Omental fat pad (tissue), 4 donors: ENCODE measurements at places on chromosomes 7 and 10. TPM values are rescaled to one million over a fixed set of nuclear protein-coding genes. Genes with fewer than 3 reads are reported as not detected.

CLCN1 gene
- 0.79 TPM for total RNA-seq

COPS6 gene
- total RNA-seq: 69.0 TPM

C7orf33 gene
- total RNA-seq: not detected

SUFU gene
- total RNA-seq: 5.9 TPM

IL2RA gene
- 0.69 TPM for total RNA-seq

ELFN1 gene
- total RNA-seq: 3.8 TPM

- peak; percentile 10 for DNase-seq
Measured at GRCh38 chr10:42956045-42956444, 120.8 kb upstream of the RET start.

DNA sequence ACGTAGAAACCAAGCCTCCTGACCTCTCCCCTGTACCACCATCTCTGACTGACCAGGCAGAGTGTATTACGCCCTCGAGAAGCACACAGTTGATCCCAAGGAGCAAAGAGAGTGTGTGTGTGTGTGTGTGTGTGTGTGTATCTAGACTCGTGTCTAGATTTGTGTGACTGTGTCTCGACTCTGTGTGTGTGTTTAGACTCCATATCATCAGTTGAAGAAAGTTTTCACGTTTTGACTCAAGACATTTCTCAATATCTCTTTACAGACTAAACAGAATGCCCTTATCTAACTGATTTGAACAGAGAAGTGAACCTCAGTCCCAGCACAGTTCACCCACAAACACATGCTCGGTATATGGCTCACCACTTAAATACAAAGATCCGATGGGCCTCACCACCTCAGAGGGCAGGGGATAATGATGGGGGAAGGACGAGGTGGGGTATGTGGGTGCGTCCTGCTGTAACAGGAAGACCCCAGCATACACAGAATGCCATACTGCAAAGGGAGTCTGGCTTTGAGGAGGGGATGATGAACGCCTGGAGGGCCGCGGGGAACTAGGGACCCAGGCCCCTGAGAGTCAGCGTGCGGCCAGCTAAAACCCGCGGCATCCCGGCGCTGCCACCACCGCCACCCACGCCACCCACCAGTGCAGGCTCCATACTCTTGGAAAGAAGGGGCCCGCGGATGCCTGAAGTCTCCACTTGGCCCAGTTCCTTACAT is 780 bp downstream of the ALDH18A1 start:
- no peak for DNase-seq

GRCh38 chr7:10312942-10313341 is 660.7 kb upstream of the PHF14 start:
- DNase-seq: no peak

DNA sequence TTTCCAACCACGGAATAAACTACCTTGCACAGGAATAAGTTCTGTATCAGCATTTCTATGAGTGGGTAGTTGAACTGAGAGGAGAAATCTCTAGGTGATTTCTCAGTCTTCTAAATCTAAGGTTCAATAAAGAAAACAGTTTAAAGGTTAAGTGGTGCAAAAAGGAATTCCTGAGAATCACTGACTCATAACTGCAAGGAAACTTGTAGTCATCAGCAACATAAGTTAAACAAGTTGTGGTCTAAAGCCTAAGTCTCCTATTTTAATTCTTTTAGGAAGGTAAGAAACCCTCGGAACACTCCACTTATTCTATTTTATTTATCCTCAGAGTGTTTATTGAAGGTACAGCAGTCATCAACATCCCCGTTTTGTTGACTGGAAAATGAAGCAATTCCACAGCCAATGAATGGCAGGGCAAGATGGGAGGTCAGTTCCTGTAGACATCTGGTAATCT is 92.4 kb upstream of the PIK3CG start:
- DNase-seq: no peak

- no peak for DNase-seq
Measured at GRCh38 chr7:94313926-94314325, 80.8 kb upstream of the COL1A2 start.

DNA sequence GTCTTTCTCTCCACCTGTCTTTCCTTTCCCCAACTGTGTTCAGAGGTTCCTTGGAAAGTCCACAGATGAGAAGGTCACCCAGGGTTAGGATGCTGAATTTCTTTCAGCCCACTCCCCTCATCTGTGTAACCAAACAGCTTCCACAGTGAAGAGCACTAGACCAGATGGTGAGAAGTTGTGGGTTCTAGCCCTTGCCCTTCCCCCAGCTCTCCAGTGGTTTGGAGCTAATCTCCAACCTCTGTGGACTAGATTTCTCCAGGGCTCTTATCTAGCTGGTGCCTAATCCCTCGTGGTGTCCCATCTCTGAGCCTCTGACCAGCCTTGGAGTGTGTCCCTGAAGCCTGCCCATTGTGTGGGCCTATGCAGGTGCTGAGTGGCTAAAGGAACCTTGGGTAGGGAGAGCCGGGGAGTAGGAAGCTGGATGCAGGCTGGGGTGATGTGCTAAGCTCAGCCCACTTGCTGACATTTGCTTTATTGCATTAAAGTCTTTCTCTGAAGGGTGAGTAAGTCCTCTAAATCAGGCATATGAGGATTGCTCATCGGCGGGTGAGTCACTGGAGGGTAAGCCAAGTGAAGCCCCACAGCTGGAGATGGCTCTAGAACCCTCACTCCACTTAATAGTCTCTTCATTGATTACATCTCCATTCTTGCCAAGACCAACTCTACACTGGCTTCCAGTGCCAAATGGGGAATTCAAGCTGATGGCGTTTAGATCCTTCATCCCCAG is 14.9 kb downstream of the DUSP5 start:
- DNase-seq: peak; percentile 58

GRCh38 chr10:97748116-97748515 is 11.2 kb downstream of the ZFYVE27 start:
- DNase-seq: no peak
